CD4-positive, alpha-beta T cell (primary cell): ENCODE measurements at places on chromosomes 11 and 22.

- no peaks in the 10 kb centered on the region for H3K4me1 ChIP-seq
- H3K27me3 ChIP-seq, result no peaks in the 10 kb centered on the region
- no peak for DNase-seq
- H3K4me3 ChIP-seq, result no peak overlapping the region
- H3K27ac ChIP-seq, result no peak overlapping the region
- H3K36me3 ChIP-seq, result no peaks in the 10 kb centered on the region
These were observed 884.7 kb downstream of the TBC1D22A start for GRCh38 chr22:47647181-47647580.

DNA sequence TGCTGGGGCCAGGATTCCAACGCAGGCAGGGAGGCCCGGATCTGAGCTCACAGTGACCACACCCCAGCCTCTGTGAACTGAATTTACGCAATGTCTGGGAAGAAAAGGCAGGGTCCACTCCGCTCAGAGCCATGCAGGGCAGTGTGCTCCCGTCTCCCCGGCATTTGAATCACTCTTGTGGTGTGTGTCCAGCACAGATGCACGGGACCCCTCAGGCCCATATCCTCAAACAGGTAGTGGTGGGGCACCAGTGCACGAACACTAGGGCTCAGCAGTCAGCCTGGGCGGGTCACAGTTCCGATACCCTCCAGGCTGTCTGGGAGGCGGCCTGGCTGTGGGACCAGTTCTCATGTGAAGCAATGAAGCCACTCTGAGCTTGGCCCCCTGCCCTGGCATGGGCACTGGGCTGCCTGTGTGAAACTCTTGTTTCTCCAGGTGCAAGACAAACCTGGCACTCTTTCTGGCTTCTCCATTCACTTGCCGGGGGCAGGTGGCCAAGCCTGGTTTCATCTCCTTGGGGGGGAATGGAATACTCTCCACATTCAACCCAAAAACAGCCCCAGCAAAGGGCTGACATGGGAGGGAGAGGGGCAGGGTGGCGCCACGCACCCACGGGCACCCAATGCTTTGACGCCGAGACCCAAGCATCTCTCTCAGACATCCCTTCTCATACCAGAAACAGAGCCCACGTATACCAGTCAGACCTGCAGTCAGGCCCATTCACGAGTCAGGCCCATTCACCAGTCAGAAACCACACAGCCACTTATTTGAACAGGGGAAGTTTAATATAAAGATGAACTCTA, 14.3 kb downstream of the DHCR7 start:
- H3K27ac ChIP-seq, result no peak overlapping the region
- no peak for DNase-seq
- no peaks in the 10 kb centered on the region for H3K4me1 ChIP-seq
- H3K4me3 ChIP-seq, result no peak overlapping the region
- peaks cover 10% of the 10 kb centered on the region for H3K36me3 ChIP-seq

DNA sequence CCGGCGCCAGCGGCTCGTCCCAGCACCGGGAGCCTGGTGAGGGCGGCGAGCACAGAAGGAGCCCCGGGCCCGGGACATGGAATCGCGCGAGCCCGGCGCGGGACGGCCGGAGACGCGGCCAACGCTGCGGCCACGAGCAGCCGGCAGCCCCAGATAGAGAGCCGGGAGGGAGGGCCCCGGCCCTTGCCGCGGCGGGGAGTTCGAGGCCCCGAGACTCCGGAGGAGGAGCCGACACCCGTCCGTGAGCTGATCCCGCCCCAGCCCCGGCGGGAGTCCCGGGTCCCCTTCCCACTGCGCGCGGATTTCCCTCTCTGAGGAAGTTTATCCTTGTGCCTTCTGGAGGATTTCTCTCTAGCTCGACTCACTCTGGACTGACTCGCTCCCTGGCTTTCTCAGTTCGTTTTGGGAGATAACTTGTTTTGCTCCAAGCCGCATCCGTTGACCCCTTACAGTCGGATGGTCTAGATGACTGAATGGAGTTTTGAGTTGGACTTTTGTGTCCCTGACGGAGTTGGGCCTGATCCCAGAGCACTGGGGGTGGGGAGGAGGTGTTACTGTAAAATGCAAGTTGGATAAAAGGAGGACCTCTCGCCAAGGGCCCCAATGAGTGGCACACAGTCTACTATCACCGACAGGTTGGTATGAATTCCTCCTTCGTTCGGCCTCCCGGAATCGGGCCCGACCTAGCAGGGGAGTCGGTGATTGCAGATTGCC, 585 bp downstream of the ARHGEF12 start:
- peak overlapping the region; percentile 77 for H3K4me3 ChIP-seq
- H3K4me1 ChIP-seq, result peaks cover 26% of the 10 kb centered on the region
- H3K36me3 ChIP-seq, result no peaks in the 10 kb centered on the region
- no peak overlapping the region for H3K27ac ChIP-seq
- H3K27me3 ChIP-seq, result peaks cover 53% of the 10 kb centered on the region
- DNase-seq, result peak; percentile 6

DNA sequence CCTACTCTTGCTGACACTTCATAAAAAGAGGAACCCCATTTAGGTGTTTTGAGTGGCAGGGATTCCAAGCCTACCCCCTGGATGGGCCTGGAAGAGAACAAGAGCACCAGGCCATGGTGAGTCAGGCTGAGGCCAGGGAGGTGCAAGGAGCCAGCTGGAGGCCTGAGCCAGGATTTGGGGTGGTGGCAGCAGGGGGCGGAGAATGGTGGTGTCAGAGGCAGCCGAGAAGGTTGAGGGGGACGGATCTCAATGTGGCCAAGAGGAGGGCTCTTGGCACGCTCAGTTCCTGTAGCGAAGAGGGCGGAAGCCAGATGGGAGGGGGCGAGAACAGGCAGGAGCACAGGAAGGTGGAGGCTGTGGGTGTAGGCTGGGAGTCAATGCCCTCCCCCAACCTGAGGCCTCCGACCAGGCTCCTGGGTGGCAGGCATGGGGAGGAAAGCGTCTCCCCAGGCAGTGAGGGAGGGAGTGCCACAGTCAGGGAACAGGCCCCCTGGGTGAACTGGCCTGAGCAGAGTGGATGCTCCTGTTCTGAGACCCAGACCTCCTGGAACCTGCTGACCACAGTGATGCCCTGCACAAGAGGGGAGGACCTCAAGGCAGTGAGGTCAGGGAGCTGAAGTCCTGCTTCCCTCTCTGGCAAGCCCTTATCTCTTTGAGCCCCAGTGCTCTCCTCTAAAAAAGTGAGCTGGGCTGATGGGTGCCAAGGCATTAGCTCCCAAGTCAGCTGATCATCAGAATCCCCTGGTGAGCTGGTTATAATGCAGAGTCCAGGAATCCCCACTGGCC, 13.9 kb downstream of the RTN4RL2 start:
- no peak overlapping the region for H3K27ac ChIP-seq
- H3K4me3 ChIP-seq, result no peak overlapping the region
- no peaks in the 10 kb centered on the region for H3K36me3 ChIP-seq
- DNase-seq, result peak; percentile 63
- peaks cover 36% of the 10 kb centered on the region for H3K4me1 ChIP-seq
- no peaks in the 10 kb centered on the region for H3K27me3 ChIP-seq

DNA sequence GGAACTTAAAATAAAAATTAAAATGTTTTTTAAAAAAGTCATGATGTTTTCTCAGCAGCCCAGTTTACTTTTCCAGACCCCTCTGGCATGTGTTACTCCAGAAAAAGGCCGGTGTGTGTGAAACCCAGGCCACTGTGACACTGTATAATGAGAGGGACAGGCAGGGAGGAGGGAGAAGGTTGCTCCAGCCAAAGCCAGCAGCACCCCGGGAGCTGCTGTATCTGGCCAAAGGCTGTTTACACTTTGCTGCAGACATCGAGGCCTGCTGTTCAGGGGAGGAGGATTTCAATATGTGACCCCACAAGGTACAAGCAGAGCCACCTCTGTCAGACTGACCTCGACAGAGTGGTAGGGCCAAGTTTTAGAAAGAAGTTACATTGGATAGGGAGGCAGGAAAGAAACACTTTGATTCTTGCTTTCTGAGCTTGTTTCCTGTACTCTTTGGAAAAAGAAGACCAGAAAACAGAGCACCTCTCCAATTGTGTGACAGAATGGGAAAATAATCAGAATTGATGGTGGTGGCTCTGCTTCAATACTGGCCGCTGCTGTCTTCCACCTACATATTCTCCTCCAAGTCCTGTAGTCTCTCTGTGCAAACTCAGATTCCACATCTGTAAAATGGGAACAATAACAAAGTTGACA, 41.0 kb upstream of the CD44 start:
- DNase-seq, result no peak
- no peak overlapping the region for H3K4me3 ChIP-seq
- peaks cover 4% of the 10 kb centered on the region for H3K4me1 ChIP-seq
- H3K36me3 ChIP-seq, result no peaks in the 10 kb centered on the region
- H3K27ac ChIP-seq, result no peak overlapping the region

GRCh38 chr11:102685754-102686153, 19.8 kb downstream of the MMP27 start:
- peaks cover 5% of the 10 kb centered on the region for H3K27me3 ChIP-seq
- DNase-seq, result no peak
- no peak overlapping the region for H3K4me3 ChIP-seq
- H3K27ac ChIP-seq, result no peak overlapping the region

- no peaks in the 10 kb centered on the region for H3K27me3 ChIP-seq
- H3K4me3 ChIP-seq, result no peak overlapping the region
- H3K27ac ChIP-seq, result no peak overlapping the region
- H3K36me3 ChIP-seq, result no peaks in the 10 kb centered on the region
These were observed 34.0 kb downstream of the WEE1 start for GRCh38 chr11:9607511-9607899.

DNA sequence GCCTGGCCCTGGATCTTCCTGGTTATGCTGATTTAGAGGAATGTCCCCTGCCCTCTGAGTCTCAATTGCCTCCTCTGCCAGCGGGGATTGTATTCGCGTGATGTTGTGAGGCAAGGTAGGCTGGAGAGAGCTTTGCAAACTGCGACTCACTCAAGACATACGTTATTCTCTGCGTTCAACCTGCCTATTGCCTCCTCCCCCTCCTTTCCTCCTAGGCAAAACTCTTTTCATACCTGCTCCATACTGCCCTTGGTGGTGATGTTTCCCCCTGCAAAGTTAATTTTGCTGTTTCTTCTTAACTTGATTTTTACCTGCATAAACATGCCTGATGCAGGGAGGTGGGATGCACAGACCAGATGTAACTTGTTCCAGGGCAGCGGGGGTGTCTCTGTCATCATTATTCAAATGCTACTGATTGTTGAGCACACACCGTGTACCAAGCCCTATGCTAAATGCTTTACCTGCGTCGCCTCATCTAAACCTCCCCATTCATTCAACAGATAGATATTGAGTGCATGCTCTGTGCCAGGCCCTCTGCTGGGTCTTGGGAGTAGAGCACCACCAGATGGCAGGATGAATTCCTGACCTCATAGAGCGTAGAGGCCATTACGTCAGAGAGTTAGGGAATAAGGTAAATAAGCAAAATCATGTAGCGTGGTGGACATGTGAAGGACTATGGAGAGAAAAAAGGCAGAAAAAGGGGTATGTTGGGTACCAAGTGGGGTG, 29.0 kb downstream of the SGSM1 start:
- no peaks in the 10 kb centered on the region for H3K36me3 ChIP-seq
- DNase-seq, result no peak
- H3K27me3 ChIP-seq, result no peaks in the 10 kb centered on the region
- no peaks in the 10 kb centered on the region for H3K4me1 ChIP-seq

DNA sequence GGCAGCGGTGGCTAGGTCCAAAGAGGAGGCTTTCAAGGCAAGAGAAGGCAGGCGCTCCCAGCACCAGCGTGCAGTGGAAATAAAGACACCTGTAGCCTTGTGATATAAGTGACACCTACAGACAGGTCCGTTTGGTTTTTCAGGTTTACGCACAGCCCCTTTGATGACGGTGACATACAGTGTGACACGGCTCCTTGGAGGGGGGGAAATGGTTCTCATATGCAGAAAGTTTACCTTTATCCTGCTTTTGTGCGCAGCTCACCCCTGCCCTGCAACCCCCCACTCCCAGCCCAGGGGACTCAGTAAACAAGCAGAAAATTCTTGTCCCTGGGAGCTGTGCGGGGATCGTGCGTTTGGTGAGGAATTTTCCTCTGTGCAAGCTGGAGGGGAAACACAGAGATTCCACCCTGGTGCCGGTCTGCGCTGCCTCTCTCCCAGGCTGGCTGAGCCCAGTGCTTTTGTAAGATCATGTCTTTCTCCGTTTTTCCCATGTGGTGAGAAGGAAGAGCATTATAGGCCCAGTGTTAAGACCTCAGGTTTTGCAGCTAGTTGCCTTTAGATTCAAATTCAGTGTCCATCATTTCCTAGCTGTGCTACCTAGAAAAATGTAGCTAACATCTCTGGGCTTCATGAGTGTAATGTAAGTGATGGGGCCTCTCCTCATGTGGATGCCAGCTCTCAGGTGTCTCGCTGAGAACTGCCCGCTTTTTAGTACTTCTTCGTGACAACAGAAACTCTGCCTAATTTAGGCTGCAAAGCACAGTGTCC, at the start of gene ELF5:
TSS of gene ELF5 (minus strand) at position 113 of the 768 bp plus-strand sequence. CDS start 8,045 bp downstream, outside the sequence.
- no peaks in the 10 kb centered on the region for H3K36me3 ChIP-seq
- H3K27ac ChIP-seq, result no peak within 1 kb of the TSS
- no peak within 1 kb of the TSS for H3K4me3 ChIP-seq
- no peaks in the 10 kb centered on the region for H3K4me1 ChIP-seq
- DNase-seq, result no peak

GRCh38 chr22:19732403-19733113, 9.2 kb downstream of the GP1BB start:
- DNase-seq, result no peak
- no peaks in the 10 kb centered on the region for H3K36me3 ChIP-seq
- H3K27me3 ChIP-seq, result peaks cover 2% of the 10 kb centered on the region
- peaks cover 10% of the 10 kb centered on the region for H3K4me1 ChIP-seq
- H3K4me3 ChIP-seq, result no peak overlapping the region

- no peaks in the 10 kb centered on the region for H3K4me1 ChIP-seq
- DNase-seq, result no peak
- H3K27ac ChIP-seq, result no peak overlapping the region
These were observed 15.7 kb upstream of the NXPE4 start for GRCh38 chr11:114610984-114611944.

- H3K27ac ChIP-seq, result no peak overlapping the region
- no peaks in the 10 kb centered on the region for H3K36me3 ChIP-seq
- no peaks in the 10 kb centered on the region for H3K4me1 ChIP-seq
- H3K4me3 ChIP-seq, result no peak overlapping the region
These were observed 13.4 kb upstream of the ACR start for GRCh38 chr22:50724616-50725015.

- H3K4me1 ChIP-seq, result no peaks in the 10 kb centered on the region
- H3K27me3 ChIP-seq, result no peaks in the 10 kb centered on the region
- DNase-seq, result no peak
- H3K4me3 ChIP-seq, result no peak overlapping the region
- no peak overlapping the region for H3K27ac ChIP-seq
These were observed 32.5 kb downstream of the ANO1 start for GRCh38 chr11:70110538-70111055.
